ENCODE measurements at places on chromosomes 4 and X.

GRCh38 chr4:24067367-24068193, 177.7 kb upstream of the PPARGC1A start:
- DNase-seq: no peak

GRCh38 chr4:70930530-70931256, 28.5 kb downstream of the MOB1B start:
- no peak for DNase-seq

GRCh38 chr4:46649390-46649789, 259.5 kb upstream of the GABRA2 start:
- no peak for DNase-seq

- DNase-seq: no peak
These were observed 93.9 kb downstream of the CEP44 start for GRCh38 chr4:174377613-174378012.

- no peak for DNase-seq
These were observed 2.9 kb upstream of the GRPR start for GRCh38 chrX:16120431-16120830.

DNA sequence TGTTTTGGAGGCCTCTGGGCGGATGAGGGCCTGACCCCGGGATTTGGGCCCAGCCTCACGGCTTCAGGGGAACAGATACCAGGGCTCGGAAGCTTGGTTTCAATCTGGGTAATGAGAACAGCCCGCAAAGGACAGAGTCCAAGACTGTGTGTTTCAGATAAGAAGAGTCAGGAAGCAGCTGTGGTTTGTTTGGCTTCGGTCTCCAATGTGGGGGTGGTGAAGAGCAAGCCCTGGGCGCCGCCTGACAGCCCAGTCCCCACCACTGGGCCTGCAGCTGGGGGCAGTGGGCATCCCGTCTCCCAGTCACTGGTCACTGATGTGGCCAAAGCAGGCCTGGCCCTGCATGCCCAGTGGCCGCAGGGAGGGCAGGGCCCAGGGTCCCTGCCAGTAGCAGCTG, 9.1 kb downstream of the WFS1 start:
- no peak for DNase-seq

GRCh38 chr4:143768007-143768591, 67.6 kb upstream of the FREM3 start:
- no peak for DNase-seq

DNA sequence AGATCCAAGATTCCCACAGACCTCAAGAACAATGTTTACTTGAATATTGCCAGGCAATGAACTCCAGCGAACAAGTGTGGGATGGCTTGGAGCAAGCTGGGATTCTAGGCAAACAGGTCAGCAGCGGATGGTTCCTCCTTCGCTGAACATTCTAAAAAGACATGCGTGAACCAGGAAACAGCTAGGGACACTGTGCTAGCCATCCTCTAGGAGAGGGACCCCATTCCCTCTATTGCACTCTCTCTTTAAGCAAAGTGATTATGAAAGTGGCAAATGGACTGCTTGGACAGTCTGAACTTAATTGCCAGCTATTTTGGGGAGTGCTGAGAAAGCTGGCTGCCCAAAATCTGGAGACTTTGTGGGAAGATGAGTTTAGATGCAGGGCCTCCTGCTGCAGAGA, 29.9 kb upstream of the TEC start:
- no peak for DNase-seq

- no peak for DNase-seq
These were observed 400.2 kb downstream of the MID1IP1 start for GRCh38 chrX:39201305-39201990.

DNA sequence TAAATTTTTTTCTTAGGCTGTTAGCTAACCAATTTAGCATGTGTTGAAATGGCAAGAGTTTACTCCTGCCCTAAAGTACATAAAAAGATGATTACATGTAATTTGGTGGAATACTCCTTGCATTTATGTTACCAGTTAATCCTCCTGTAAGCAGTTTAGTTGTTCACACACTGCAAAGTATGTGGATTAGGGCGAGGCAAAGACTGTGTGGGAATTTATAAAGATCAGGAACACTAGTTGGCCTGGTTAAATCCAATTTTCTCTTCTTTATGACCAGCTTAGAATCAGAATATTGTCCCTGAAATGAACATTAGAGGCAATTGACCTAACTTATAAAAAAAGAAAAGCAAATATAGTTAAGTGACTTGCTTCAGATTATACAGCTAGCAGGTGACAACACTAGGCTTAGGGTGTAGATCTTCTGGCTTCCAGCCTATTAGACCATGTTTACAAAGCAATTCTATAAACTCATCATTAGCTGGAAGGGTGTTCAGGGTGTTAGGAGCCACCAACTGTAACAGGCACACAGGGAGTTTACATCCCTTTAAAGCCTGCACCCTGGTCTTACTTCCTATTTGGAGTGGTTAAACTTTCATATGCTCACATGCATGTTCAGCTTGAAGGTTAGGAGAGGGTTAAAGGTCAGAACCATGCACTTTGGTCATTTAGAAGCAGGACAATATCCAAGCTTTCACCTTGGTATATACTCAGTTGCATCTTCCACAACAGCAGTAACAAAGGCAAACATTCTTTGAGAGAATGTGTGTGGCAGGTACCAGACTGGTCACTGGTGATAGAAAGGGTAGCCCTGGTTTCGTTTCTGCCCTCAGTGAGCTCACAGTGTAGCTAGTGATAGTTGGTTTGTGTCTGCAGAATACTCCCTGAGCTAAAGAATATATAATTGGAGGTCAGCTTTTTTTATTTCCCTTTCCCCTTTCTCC, 72.6 kb downstream of the GC start:
- DNase-seq: no peak

DNA sequence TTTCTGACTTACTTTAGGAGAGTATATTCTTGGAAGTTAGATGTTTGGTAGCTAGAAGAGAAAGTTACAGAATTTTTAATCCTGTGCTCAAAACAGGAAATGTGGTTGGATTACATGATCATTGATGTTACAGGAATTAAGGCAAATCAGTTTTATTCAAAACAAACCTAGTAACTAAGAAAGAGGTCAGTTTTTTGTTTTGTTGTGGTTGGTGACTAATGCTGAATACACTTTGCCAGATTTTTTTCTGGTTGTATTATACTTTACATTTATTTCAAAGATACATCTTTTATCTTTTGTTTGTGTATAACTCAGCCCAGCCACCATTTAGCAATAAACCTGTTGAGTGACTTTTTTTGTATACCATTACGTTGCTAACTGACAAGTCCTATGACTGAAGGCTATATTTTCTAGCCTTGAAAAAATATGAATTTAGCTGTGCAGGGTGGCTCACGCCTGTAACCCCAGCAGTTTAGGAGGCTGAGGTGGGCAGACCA, 116.7 kb downstream of the KLHL8 start:
- no peak for DNase-seq

GRCh38 chr4:74218201-74218600, 60.3 kb downstream of the MTHFD2L start:
- no peak for DNase-seq

DNA sequence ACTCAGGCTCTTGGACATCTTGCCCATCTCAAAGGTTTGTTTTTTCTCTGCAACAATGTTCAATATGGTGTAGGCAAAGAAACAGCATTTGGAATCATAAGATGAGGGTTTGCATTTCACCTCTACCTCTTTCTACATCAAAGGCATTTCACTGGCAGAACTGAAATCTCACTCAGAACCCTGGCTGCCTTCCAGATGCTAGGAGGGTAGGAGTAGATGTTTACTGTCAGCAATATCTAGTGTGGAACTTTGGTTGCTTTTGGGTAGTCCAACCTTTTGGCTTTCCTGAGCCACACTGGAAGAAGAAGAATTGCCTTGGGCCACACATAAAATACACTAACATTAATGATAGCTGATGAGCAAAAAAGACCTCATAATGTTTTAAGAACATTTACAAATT, 297.0 kb upstream of the KLF3 start:
- no peak for DNase-seq

DNA sequence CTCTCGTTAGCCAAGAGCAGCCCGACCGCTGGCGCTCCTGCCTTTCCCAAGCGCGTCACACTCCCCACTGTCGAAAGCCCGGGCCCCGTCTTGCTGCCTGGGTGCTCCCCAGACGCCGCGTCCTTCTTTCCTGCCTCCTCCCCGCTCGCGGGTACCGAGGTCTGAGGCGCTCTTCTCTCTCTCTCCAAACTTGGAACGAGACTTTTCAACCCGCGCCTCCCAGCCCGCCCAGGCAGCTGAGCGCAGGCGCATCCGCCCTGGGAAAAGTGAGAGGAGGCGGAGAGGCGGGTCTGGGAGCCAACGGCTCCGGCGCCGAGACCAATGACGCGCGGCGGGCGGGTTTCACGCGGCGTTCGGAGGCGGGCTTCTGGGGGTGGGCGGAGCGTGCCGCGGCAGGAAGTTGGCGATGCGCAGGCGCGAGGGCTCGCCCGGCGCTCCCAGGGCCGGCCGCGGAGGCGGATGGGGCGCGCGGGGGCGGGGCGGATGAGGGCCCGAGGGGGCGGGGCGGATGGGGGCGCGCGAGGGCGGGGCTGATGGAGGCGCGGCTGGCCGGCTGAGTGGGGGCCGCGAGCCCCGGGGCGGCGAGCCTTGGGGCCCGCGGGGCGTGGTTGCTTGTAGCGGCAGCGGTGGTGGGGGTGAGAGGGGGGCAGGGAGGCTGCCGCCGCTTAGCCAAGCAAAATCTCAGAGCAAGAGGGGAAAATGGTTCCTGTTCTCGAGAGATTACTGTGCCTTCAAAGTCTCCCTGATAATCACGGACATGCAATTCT, at the start of gene RBBP7:
Gene RBBP7, minus strand, starts transcription at position 268 of the 767 bp plus-strand sequence. CDS start 309 bp downstream, outside the sequence.
- peak; percentile 85 for DNase-seq

DNA sequence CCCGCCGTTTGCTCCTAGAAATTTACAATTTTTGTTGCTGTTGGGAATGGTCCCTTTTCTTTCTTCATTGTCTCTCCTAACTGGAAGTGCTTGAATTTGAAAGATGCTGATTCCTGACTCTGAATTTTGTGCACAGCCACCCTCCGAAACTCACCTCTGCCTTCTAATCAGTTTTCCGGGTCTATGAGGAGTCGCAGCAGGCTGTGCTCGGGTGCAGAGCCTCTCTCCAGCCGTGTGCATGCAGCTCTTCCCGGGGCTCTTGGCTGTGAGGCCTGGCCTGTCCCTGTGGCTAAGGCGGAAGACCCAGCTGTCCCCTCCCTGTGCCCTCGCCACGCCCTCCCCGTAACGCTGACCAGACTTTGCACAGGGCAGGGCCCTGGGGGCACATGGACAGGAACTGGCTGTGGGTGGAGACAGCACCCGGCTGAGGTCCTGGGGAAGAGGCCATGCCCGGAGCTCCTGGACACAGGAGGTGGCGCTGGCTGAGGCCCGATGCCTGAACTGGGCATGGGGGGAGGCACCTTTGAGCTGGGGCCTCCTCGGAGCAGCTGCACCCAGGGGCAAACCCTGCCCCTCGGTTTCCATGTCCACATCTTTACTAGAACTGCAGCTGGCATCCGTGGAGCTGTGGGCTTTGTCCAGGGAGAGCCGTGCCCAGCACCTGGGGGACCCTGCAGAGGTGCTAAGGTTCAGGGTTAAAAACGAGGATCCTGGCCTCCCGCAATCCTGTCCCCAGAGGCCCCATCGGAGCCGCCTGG, 32.6 kb upstream of the SPON2 start:
- DNase-seq: no peak

DNA sequence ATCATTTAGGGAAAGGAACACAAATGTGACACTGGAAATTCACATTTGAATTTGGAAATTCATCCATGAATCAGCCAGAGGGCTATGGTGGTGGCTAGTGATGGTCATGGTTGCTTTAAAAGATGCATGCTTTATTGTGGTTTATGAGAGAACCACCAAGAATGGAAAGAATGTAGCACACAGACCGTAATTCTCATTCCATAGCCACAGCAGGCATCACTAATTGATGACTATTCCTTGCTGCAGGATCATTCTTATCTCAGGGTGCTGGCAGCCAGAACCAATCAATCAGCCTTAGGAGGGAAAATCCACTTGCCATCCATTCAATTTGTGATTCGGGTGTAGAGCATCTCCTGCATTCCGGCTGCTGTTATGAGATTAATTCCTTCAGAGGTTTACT, 115.6 kb downstream of the DHRSX start:
- no peak for DNase-seq

GRCh38 chrX:20067709-20068561, 48.8 kb downstream of the MAP7D2 start:
- DNase-seq: no peak

DNA sequence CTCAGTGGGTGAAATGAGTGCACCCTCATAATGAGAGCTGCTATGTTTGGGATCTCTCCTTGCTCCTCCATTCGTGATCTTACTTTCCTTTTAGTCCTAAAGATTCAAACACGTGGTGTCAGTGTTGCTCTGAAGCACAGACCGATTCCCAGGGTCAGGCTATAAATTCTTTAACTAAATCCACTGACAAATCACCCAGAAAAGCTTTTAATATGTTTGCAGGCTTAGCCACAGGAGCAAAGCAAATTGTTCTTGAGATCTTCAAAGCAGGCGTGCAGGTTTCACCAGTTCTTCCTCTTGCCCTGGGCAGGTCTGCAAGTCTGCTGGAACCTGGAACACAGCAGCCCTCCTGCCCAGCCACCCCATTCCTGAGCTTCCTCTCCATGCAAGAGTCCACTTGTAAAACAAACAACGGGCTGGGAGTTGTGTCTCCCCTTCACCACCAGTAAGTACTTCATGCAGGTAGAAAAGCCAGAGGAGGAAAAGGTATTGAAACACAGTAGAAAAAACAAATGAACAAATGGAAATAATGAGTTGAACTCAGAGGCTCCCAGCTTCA, 70.1 kb upstream of the ENPP6 start:
- DNase-seq: no peak

DNA sequence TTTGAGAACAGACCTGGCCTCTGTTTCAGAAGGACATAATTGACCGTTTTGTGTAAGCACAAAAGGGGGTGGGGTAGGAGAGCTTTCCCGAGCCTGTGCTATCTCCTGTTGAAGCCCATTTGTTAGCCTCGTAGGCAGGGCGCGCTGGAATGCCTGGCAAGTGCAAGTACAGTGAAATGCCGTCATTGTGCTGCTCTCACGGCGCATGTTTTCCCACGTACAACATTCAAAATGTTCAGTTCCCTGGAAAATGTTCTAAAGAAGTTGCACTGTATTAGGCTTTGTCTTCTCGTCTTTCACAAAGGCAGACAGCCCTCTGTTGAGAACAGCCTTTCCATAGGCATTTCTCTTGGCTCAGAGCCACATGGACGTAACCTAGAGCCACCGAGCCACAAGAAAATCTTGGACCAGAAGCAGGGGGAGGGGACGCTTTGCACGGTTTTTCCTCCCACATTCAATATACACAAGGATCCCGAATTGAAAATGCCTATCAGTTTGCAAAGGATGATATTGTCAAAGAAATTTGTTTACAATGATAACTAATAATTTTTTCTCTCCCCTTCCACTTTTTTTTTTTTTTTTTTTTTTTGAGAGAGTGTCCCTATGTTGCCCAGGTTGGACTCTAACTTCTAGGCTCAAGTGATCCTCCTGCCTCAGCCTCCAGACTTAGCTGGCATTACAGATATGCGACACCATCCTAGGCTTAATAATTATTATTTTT, 54.6 kb upstream of the RAPGEF2 start:
- no peak for DNase-seq

DNA sequence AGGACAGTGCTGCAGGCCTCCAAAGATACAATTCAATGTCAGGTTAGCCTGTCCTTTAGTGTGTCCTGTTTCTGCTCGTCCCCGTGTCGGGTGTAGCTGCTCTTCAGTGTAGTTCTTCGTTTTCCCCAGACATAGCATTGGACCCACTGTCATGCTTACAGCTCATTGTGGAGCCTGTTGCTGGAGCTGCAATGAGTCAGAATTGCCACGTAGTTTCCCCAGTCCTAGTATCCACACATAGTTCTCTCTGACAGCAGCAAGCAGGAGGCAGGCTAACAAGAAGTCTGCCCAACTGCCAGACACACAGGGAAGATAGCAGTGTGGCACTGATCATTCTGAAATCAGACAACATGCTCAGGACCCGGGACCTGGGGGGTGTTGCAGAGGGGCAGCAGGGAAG, 49.2 kb downstream of the MOSPD2 start:
- no peak for DNase-seq

- DNase-seq: no peak
These were observed 32.1 kb downstream of the SLC34A2 start for GRCh38 chr4:25687773-25688172.

All from activated CD4-positive, alpha-beta T cell treated with anti-CD3 and anti-CD28 coated beads for 24 hours (primary cell).